Activated naive CD8-positive, alpha-beta T cell treated with anti-CD3 and anti-CD28 coated beads, Interleukin-2, amount 50 U/mL, for 16 hours (primary cell): ENCODE measurements at places on chromosomes 12 and 14.

DNA sequence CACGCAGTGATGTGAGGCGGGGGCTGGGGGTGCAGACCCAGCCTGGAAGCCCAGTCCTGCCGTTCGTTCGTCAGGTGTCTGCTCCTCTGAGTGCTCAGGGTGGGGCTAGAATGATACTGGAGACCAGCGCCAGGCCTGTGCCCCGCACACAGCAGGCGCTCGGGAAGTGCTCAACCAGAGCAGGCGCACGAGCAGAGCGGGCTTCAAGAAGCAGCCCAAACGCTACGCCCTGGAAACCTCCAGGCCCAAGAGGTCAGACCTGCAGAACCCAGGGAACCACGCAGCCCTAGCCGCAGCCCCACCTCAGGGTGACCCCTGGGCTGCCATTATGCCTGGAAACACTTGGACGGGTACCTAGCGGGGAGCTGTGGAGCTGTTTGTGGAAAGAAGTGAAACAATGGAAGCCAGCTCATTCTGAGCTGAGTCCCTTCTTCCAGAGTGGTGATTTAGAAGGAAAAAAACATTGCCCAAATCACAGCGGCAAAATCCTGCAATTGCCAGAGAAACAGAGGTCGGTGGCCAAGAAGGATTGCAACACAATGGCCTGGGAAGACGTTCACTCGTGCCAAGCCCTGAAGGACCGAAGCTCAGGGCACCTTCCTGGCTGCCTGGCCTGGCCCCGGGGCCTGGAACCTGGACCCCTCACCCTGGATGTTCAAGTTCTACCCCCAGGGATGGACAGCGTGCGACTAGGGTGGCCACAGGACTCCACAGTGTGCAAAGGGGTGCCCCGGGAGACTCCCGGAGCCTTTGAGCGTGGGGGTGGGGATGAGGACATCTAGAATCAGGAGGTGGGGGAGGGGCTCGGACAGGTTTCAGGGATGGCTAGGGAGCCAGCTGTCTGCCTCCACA, 40.4 kb upstream of the DIO3 start:
- no peak for DNase-seq

GRCh38 chr12:102939670-102940222, 17.7 kb upstream of the ASCL1 start:
- DNase-seq = no peak

GRCh38 chr14:104892531-104893434, 27.7 kb downstream of the CEP170B start:
- no peak for DNase-seq

DNA sequence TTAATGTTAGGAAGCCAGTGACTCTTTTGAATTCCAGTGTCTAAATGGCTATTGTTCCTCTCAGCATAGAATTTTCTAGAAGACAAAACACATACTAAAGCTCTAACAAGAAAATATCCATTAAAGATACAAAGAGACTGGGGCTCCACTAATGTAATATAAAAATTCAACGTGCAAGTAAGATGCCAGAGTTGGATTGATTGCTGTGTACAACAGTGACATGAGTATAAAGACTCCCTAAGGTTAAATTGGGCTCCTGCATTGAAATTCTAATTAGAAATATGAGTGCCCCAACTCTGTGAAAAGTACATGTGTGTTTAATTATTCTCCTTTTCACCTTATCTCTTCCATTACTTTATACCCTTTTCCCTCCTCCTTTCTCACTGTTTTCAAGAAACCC, 253.6 kb upstream of the G2E3 start:
- no peak for DNase-seq

DNA sequence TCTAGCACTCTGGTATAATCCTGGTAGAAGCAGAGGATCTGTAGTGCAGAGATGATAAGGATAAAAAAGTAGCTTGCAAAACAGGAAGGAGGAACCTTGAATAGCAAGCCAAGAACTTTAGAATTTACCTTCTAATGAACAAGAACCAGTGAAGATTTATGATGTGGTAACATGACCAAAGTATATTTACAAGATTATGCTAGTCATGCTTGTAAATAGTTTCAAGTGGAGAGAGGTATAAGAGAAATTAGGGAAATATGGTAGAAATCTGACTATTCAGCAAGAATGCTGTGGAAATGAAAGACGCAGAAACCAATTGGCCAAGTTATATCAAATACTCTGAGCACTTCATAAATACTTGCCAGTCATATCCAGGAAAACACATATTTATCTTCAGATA, 47.8 kb downstream of the ERGIC2 start:
- DNase-seq = no peak

DNA sequence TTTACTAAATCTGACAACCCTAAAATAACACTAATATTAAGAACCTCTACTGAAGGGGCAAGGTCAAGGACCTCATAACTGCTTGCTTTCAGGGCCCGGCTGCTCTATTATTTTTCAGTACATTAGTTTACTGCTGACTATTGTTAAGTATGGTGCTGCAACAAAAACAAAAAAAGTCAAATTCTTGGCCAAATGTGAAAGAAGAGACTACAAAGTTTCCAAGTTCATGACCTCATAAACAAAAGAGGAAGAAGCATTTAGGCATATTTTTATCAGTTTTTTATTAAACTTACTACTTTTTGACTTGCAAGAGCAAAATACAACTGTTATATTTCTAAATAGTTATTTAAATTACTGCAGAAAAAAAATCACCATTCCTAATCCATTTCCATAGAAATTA, 109.8 kb upstream of the GPHB5 start:
- no peak for DNase-seq

GRCh38 chr14:20632448-20632830, 9.1 kb downstream of the OR6S1 start:
- no peak for DNase-seq

DNA sequence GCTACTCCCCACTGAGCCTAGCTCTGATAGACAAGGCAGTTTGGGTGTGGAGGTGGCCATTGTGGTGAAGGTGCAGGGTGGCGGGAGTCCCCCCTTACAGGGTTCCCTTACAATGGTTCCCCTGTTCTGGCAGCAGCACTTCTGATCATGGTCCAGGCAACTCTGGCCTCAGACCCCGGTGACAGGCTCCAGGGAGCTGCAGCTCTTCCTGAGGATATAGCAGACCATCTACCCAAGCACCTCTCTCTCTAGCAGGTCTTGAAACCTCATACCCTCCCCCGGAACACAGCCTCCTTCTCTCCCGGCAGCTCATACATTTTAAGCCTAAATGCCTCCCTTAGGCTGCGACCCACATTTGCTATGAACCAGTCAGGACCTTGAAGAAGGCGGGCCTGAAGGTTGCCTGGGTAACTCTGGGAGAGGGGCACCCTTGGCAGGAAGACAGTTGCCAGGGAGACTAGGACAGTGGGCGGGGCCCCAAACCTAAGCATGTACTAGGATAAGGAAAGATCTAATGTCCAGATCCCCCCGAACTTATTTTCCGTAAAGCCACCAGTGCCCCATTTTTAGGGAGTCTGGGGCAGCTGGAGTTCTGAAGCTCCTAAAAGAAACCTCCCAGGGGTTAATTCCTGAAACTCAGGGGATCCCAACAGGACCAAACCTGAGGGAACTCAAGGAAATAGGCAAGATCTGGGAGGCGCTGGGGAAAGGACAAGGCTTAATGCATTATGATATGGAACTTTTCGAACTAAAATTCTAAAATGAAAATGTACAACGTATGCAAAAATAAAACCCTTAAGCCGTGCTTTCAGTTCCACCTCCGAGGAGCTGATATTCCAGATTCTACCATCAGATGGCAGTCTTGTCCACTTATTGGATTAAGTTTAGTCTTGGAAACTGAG, 4.5 kb upstream of the GDF11 start:
- peak; percentile 62 for DNase-seq

DNA sequence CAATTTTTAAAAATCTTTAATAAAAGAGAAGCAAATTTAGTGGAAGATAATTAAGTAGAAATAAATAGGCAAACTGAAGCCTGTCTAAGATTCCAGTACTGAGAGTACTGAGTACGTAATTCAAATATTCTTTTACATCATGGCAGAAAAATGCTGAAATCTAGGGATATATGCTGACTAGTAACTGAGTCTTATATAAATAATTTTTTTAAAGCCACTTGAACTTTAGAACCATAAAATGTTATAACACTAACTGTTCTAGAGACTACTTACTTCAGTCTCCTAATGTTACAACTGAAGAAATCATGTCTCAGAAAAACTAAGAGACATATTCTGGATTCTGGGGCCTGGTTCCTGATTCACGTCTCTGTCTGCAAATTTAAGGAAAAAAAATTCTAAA, 230.6 kb upstream of the PLEKHG7 start:
- no peak for DNase-seq

- DNase-seq = no peak
These were observed 54.2 kb downstream of the LGMN start for GRCh38 chr14:92693998-92694795.

DNA sequence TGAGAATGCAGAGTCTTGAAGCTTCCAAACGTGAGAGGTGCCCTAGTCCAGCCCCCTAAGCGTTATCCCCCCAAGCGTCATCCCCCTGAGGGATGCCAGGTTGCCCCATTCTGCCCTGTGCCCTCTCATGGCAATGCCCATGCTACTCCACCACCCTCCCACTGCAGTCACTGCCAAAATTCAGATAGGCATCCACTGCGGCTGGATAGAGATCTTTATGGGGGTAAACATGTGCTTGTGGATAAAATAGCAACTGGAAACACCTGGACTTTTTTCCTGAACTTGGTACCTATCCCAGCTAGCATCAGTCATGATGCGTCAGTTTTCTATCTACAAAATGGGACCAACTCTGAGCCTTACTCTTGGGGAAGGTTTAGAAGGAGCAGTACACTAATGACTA, 92.7 kb upstream of the HOXC13 start:
- no peak for DNase-seq

DNA sequence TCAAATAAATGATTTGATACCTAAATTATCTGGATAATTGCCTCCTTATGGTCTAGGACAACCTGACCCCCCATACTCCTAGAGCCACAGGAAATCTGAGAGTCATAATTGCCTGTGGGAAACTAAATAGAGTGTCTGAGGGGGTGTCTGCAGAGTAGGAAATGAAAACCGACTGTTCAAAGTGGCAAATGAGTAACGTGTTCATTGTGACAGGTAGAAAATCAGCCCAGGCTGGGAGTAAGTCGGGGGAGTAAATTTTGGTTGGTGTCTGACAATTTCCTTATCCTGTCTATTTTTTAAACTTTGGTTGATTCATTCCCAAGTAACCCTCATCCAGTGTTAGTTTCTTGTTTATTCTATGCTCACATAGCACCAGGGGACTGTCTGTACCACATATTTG, 51.6 kb upstream of the HOXC13 start:
- DNase-seq = no peak

DNA sequence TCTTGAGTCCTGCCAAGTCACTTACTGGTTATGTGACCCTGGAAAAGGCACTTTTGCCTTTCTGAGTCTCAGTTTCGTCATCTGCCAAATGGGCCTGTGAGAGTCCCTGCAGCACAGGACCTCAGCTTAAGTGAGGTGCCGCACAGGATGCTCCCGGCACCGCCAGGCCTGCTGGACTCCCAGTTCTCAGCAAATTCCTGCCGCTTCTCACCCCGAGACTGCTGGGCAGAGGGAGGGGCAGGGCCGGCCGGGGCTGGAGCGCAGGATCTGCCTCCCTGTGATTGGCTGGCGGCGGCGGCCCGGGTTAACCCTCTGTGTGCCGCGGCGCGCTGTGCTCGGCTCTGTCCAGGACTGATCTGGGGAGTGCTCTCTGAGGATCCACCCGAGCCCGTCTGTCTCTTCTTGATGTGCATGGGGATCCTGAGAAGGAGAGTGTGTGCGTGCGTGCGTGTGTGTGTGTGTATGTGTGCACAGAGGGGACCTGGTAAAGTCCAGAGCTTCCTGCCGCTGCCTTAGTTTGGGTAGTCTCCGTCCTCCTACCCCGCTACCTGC, 8.6 kb downstream of the SETD1B start:
- DNase-seq = no peak

DNA sequence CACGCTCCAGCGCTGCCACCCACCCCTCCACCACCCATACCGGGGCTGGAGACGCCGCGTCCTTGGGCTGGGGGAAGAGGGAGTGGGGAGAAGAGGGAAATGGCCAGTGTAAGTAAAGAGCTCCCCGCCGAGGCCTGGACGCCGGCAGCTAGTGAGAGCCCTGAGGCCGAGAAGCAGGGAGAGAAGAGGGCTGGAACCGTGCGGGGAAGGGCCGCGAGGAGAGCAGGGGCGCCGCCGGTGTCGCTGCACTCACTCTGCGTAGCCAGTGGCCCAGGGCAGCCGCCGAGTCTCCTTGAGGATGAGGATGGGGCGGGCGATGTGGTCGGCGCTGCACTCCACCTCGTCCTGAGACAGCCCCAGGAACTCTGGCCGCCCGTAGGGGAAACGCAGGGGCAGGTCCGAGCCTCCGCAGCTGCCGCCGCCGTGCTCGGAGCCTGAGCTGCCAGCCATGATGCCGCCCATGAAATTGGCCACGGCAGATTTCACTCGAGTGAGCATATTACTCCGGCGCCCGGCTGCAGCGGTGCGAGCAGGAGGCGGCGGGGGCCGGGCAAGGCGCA, 631 bp downstream of the PPM1H start:
- DNase-seq = no peak

DNA sequence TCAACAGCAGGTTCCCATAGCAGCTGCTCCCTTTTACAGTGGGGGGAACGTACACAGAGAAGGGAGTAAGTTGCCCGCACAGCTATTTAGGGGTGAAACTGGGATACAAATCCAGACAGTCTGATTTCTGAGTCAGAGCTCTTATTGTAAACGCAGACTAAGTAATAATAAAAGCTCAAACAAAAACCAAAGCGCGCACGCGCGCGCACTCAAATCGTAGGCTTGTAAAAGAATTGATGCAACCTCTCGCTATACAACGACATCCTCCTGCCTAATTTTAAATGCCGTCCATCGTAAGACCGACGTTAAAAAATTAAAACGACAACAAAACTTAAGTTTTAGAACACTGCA, 747 bp upstream of the DACT1 start:
- no peak for DNase-seq

GRCh38 chr12:105220929-105221290, 15.1 kb downstream of the APPL2 start:
- DNase-seq = no peak

DNA sequence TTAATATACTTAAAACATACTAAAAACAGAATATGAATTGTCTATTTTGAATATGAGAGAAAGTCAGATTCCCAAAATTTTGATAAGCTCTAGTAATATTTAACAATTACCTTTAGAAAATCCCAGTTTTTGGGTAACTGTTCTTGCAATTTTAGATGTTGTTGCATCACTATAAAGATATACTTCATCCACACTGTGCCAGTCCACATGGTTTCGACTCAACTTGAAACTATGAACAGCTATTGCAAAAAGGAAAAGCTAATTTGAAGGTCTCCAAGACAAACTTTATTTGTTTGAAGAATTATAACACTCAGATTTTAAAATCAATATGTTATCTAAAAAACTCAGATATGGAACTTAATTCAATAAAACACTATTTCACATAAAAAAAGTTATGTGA, 59.9 kb downstream of the DDHD1 start:
- no peak for DNase-seq
